ENCODE measurements at places on chromosomes 6 and 20. TPM values are rescaled to one million over a fixed set of nuclear protein-coding genes. Genes with fewer than 3 reads are reported as not detected.

DNA sequence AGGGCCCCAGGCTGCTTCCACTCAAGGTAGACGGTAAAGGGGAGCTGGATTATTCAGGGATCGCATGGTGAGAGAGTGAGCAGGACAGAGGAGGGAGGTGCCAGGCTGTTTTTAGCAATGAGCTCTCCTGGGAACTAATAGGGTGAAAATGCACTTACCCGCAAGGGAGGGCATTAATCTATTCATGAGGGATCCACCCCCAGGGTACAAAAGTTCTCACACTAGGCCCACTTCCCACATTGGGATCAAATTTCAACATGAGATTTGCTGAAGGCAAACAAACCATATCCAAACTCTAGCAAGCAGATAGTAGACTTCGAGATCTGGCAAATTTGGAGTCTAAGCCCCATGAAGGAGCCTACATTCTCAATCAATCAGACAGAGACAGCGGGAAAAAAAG is 408.6 kb downstream of the RNF144B start:
- DNase-seq: no peak

SIRPD gene
- 3.7 TPM for polyA plus RNA-seq

DNA sequence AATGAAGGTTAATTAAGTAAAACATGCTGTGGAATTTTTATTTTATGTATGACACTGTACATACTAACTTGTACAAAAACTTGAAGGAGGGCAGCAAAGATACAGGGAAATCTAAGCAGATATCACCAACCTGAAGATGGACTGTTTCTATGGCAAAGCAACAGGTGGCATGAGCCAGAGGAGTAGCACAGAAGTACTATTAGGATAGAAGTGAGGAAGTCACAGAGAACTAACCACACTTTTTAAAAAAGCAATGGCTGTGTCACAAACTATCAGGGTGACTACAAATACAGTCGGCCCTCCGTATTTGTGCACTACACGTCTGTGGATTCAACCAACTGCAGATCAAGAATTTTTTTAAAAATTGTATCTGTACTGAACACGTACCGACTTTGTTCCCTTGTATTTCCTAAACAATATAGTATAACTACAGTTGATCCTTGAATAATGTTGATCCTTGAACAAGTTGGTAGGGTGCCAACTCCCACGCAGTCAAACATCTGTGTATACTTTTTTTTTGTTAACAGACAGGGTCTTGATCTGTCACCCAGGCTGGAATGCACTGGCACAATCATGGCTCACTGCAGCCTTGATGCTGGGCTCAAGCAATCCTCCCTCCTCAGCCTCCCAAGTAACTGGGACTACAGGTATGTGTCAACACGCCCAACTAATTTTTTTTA is 61.0 kb downstream of the NUDT3 start:
- DNase-seq: no peak

- DNase-seq: no peak
These were observed at the start of gene HTR1E for GRCh38 chr6:86937219-86938079. TSS of gene HTR1E (plus strand) at chr6:86937528. CDS start at chr6:87015335, 77,807 bp downstream.

DNA sequence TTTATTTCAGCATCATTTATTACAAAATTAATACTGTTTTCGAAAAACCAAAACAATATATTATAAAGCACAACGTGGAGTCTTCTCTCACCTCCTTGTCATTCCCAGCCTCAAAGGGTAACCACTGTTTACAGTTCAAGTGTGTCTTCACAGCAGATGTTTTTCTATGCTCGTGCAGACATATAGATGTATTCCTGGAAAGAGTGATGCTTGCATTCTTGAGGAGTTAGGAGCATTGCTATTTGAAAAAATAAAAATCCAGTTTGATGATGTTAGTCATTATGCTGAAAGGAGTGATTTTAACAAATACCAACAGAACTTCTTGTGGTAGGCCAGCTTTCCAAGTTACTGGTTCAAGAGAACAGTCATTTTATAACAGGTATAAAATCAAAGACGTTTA is 234.9 kb downstream of the BCKDHB start:
- DNase-seq: no peak

ABT1 gene
- polyA plus RNA-seq: 40.6 TPM

TPMT gene
- polyA plus RNA-seq: 33.1 TPM

Measured in CD14-positive monocyte (primary cell).